Substantia nigra (tissue), 51 donors: ENCODE measurements at places on chromosomes 7 and 10.

DNA sequence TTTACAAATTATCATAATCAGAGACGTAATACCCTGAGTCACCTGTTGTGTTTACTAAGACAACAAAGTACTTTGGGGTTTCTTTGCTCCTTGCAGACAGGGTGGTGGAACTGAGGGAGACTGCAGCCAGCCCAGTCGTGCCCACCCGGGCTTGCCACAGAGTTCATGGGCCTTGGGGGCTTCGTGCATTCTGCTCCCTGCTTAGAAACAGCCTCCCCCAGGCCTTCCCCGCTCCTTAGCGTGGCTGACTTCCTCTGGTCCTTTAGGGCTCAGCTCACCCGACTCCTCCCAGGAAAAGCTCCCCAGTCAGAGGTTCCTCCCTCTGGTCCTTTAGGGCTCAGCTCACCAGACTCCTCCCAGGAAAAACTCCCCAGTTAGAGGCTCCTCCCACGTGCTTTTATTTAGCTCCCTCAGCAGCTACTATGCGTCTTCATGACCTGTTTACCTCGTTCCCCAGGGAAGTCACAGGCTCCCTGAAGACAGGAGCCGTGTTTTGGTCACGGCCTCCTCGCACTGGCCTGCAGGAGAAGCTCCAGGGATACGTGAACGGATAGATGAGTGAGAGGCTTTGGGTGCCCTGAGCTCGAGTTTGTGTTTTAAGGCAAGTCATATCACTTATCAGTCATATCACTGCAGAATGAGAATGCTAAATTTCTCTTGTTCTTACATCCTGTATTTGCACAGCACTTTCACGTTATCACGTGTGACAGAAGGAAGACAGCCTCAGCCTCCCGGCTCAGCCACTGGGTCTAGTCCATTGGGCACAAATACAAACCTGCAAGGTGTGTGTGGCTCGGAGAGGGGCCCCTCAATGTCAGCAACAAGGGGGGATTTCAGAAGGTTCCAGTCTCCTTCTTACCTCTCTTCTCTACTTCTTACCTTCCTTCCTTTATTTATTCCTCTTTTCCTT, 52.7 kb upstream of the VIPR2 start:
- DNase-seq, result no peak

GRCh38 chr7:68862736-68863135, 735.5 kb upstream of the AUTS2 start:
- no peak for DNase-seq

DNA sequence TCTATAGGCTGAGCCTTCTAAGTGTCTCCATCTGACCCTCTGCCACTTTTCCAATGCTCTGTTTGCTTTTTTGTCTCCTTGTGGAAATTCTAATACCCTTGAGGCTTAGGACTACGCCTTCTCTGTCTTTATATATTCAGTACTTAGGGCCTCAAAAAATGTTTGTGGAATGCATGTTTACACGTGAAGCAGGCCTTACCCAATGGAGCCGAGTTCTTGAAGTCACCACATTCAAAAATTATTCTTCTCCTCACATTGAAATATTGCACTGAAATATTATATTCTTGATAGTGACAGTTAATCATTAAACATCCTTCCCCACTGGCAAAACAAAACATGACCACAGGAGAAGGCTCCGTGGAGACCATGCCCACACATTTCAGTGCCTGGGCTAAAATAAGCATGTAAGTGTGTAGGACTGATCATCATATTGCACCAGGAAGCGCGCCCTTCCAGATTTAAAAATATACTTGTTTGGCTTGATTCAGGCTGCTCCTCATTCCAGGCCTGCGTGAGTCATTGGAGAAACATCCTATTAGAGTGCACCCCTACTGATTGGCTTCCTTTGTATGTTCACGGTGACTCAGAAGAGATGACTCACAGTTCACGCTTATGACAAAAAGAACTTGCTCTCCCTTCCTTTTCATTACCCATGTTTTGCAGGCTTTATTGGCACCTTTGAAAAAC, 307.4 kb upstream of the AOAH start:
- DNase-seq, result no peak

GRCh38 chr10:30413996-30414576, 19.9 kb upstream of the MAP3K8 start:
- DNase-seq, result no peak

DNA sequence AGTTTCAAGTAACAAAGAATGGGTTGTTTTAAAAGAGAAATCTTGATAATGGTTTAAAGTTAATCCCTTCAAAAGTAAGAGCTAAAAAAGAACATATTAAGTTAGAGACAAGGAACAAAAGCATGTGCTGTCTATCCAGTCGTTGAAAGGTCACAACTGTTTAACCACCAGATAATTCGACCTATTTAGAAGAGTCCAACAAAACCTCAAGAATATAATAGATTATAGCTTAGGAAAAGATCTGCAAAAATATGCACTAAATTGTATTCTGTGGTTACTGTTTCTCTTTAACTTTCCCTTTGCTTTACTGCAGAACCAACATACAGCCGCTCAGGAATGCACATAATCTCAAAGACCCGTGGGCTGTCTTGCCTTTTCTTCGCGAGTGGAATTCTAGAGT, 74.9 kb downstream of the PCGF5 start:
- no peak for DNase-seq

GRCh38 chr10:110502851-110503301, 5.2 kb downstream of the DUSP5 start:
- peak; percentile 64 for DNase-seq

- no peak for DNase-seq
Observed at GRCh38 chr7:7114575-7115291, 67.6 kb upstream of the C1GALT1 start.

DNA sequence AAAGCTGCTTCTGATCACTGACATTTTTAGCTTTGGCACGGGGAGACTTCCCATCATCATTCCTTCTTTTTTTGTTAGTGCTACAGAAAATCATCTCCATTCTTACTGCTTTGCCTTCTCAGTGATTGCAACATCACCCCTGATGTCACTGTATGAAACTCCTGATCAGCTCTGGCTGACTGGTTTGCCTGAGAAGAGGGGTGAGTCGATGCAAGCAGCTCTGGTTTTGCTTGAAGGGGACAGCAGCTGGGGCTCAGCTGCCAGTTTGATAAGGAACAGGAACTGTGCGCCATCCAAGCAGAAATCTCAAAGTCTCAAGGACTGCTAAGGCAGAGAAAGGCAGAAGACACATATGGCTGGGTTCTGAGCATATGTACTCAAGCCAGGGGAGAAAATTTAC, 808.5 kb upstream of the CELF2 start:
- no peak for DNase-seq

- no peak for DNase-seq
Observed at GRCh38 chr7:108722561-108722960, 152.9 kb downstream of the DNAJB9 start.
